ENCODE measurements at places on chromosomes 6 and 20.
A peak's percentile ranks its signal among the peaks of the same experiment; 100 is the strongest.

DNA sequence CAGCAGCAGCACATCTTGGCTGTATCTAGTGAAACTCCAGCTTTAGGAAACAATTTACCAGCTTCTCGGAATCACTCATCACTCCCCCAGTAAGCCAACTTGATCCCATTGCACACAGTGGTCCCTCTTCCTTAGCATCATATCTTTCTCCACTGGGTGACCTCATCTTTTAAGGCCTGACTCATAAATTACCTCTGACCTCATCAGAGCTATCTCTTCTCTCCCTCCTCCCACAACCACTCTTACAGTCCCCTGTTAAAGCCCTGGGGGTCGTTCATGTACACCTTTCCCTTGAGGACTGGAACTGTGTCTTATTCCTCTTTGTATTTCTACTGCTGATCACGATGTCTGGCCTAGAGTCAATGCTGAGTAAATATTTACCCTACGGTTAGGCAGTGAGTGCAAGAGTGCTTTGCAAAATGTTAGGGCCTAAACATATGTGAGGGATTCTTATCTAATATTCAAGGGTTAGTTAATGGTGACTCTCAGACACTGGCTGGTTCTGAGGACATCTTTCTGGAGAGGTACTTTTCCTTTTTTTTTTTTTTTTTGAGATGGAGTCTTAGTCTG lies 187.2 kb downstream of the LRFN2 start:
- DNase-seq, result no peak

DNA sequence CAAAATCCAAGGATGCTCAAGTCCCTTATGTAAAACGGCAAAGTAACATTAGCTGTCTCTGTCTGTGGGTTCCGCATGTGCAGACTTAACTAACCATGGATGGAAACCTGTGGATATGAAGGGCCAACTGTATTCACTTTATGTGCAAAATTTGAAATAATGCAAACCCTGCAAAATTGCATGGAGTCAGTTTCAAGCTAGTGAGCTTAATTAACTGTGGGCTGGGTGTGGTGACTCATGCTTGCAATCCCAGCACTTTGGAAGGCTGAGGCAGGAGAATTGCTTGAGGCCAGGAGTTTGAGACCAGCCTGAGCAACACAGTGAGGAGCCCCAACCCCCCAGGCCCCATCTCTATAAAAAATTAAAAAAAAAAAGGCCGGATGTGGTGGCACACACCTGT lies 81.4 kb downstream of the ANKS1A start:
- no peak for DNase-seq

DNA sequence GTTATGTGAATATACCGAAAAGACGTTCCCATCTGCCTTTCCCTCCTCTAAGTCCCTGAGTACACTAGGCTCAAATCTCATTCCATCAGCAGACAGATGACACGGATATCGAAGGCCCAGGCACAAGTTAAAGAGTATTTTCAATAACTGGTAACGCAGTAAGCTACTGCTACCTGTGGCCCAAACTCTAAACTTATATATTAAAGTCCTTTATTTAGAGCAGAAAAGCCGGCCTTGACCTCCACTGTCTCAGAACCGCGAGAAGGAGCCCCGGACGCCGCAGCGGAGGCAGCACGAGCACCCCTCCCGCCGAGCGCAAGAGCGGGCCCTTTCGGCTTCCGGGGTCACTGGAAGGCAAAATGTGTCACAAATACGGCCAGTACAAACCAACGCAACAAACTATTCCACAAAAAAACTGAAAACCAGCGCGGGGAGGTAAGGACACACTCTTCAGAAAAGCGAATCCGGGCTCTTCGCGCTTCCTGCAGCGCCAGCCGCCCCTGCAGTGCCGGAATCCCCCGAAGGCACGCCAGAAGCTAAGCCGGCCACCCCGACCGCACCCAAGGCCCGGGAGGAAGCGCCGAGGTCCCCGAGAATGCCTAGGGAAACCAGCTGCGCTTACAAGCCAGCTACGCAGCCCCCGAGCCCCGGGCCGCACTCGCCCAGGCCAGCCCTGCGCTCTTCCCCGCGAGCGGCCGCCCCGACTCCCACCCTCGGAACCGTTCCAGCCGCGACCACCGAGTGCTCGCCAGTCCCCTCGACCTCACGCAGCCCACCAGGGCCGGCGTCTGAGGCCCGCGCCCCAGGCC lies 681 bp downstream of the DIDO1 start:
- peak; percentile 49 for DNase-seq

- DNase-seq, result no peak
Measured at GRCh38 chr6:164322533-164322932, 908.0 kb downstream of the QKI start.

GRCh38 chr20:62117658-62118057 lies 4.6 kb upstream of the LSM14B start:
- DNase-seq, result peak; percentile 81

DNA sequence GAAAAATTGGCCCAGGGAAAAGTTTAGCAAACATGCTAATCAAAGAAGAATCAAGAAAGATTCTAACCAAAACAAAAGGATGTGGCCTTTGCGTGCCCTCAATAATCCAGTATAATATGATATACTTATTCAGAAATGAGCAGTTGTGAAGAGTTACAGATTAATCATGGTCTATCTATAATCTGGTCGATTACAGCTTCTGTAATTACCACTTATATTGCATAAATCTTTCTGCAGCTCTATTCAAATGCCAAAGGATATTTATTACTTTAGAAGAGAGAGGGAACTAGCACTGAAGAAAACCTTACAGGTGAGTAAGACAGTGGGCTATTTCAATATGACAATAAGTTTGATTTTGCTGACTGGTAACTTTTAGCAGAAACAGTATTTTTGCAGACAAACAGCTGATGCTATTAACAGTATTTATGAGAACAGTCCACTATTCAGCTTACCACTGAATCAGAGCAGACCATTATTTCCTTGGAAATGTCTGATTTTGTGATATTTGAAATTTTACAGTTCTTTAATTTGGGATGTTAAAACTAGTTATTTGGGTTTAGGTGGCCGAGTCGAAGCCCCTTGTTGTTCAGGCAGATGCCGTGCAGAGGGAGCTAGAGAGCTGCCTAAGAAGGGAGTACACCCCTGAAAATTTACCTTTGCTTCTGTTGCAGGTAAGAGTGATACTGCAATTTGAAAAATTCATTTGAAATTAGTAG lies 92.2 kb downstream of the CEP57L1 start:
- peak; percentile 46 for DNase-seq

GRCh38 chr6:21157186-21157929 lies 436.2 kb upstream of the SOX4 start:
- DNase-seq, result peak; percentile 25

GRCh38 chr6:137581019-137581707 lies 87.0 kb upstream of the OLIG3 start:
- DNase-seq, result no peak

DNA sequence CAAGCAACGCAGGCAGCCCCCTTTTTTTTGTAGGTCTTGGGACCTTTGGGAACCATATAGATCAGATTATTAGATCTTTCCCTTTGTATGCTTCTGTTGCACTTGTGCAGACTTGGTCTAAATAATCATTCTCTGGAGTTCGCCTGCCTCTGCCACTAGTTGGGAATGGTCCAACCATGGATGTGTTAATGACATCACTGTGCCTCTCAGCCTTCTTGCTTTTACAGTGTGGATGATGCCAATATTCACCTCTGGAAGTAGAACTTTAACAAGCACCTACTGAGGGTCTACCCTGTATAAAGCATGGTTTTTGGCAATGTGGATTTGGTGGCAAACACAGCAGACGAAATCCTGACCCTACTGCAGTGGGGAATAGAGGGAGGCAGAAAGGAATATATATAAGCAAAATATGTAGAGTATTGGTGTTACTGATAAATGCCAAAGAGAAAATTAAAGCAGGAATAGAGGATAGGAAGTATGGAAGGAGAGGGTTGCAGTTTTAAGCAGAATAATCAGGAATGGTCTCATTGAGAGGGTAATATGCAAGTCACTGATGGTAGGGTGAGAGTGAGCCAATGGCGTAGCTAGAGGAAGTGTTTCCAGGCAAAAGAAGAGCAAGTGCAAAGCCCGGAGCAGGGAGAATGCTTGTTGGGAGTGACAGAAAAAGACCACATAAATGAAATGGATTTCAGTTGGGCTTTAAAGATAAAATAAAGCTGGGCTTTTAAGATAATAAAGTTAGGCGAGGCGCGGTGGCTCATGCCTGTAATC lies 97.5 kb downstream of the DOK5 start:
- no peak for DNase-seq

GRCh38 chr20:58264271-58264670 lies 35.8 kb upstream of the ANKRD60 start:
- DNase-seq, result no peak

- no peak for DNase-seq
Measured at GRCh38 chr6:1271071-1271763, 40.7 kb upstream of the FOXQ1 start.

- no peak for DNase-seq
Measured at GRCh38 chr20:35398660-35399144, 13.1 kb downstream of the UQCC1 start.

DNA sequence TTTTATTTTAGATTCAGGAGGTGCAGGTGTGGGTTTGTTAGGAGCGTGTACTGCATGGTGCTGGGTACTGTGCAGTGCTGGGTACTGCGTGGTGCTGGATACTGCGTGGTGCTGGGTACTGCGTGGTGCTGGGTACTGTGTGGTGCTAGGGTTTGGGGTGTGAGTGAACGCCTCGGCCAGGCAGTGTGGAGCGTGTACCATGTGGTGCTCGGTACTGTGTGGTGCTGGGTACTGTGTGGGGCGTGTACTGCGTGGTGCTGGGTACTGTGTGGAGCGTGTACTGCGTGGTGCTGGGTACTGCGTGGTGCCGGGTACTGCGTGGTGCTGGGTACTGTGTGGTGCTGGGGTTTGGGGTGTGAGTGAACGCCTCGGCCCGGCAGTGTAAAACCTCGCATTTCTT lies 62.9 kb downstream of the WDR27 start:
- DNase-seq, result no peak

- DNase-seq, result no peak
Measured at GRCh38 chr6:35765739-35766138, 10.7 kb upstream of the CLPSL2 start.

DNA sequence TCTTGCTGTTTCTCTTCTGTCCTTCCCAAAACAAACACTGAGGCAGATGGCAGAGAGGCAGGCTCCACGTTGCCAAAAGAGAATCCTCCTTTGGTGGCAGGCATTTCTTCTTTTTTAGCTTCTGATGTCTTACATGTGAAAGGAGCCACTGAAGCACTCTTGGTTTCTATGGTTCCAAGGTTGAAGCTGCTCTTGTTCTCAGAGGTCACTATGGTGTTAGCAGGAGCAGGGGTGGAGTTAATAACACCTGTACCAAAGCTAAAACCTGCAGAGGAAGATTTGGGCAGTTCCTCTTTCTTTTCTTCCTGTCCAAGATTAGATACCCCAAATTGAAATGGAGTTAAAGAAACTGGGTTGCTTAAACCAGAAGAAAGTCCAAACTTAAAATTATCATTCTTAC lies 28.8 kb downstream of the FAM8A1 start:
- no peak for DNase-seq

DNA sequence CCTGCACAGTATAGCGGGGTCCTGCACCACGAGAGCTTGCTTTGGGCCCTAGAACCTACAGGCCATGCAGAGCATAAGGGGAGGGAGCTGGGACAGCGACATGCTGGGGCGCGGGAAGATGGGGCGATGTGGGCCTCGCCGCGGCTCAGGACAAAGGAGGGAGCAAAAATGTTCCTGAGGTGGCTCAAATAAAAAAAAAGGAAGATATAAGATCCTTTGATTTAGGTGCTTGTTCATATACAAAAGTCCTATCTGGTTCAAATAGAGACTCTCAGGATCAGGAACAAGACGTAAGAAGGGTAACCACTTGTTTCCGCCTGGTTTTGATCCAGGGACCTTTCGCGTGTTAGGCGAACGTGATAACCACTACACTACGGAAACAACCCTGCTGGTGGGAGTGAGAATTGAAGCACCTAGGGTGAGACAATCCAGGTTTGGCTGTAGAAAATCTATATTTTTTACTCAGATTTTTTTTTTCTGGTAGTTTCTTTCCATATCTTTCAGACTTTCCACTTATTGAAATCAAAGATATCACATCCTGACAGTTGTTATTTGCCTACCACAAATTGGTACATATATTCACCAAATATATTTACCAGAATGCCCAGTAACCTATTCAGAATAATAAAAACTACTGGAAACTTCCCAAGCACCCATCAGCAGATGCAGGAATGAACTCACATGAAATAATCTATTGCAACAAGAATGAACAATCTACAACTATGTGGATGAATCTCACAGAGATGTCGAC lies 177.9 kb upstream of the ZNF184 start:
- peak; percentile 55 for DNase-seq

DNA sequence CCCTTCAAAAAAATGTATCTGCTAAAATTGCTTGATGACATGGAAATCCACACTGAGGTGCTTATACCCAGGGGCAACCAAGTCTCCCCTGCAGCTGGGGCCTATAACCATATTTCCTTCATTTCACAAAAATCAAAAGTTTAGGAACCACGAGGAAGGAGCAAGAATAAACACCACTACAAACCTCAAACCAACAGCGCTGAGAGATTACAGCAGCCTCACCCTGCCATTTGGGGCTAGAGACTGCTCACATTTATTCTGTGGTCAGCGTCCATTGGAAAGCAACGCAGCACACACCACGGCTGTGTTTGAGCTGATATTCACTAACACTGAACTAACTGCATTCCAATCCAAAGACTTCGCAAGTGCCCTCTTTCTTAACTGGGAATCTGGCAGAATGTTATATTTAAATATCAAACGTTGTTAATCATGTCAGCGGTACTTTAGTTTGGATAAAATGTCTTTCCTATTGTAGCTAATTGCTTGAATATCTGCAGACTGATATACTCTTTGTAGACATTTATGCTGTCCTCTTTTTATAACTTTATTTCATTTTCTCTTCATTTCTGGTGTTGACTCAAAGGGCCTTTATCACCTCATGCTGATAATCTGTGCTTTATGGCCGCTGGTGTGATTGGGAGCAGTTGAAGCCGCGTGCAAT lies 94.6 kb downstream of the FOXA2 start:
- no peak for DNase-seq

Measured in T-helper 1 cell (primary cell).